ENCODE measurements at places on chromosomes 4 and X.

DNA sequence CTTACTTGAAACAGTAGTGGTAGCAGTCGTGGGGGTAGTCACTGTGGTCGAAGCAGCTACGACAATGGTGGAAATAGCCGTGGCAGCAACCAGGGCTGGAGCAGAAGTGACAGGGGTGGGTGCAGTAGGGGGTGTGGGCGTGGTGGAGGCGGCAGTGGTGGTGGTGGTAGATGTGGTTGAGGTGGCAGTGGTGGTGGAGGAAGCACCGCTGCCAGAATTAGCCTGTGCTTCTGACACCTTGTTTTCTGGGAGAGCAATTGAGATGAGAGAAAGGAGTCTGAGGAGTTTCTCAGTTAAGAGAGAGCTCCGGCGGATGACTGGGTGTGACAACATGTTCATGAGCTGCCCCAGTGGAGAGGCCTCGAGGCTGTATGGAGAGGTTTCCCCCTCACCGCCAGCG lies 113.5 kb upstream of the HSD17B10 start:
- H3K27me3 ChIP-seq, result no peaks in the 10 kb centered on the region
- DNase-seq, result no peak
- H3K36me3 ChIP-seq, result no peaks in the 10 kb centered on the region
- H3K4me3 ChIP-seq, result no peak overlapping the region
- no peaks in the 10 kb centered on the region for H3K4me1 ChIP-seq
- no peak overlapping the region for H3K27ac ChIP-seq

GRCh38 chrX:42714981-42715700 lies 62.8 kb downstream of the PPP1R2C start:
- DNase-seq, result peak; percentile 7
- H3K27ac ChIP-seq, result no peak overlapping the region
- no peaks in the 10 kb centered on the region for H3K36me3 ChIP-seq
- no peak overlapping the region for H3K4me3 ChIP-seq
- peaks cover 10% of the 10 kb centered on the region for H3K4me1 ChIP-seq

DNA sequence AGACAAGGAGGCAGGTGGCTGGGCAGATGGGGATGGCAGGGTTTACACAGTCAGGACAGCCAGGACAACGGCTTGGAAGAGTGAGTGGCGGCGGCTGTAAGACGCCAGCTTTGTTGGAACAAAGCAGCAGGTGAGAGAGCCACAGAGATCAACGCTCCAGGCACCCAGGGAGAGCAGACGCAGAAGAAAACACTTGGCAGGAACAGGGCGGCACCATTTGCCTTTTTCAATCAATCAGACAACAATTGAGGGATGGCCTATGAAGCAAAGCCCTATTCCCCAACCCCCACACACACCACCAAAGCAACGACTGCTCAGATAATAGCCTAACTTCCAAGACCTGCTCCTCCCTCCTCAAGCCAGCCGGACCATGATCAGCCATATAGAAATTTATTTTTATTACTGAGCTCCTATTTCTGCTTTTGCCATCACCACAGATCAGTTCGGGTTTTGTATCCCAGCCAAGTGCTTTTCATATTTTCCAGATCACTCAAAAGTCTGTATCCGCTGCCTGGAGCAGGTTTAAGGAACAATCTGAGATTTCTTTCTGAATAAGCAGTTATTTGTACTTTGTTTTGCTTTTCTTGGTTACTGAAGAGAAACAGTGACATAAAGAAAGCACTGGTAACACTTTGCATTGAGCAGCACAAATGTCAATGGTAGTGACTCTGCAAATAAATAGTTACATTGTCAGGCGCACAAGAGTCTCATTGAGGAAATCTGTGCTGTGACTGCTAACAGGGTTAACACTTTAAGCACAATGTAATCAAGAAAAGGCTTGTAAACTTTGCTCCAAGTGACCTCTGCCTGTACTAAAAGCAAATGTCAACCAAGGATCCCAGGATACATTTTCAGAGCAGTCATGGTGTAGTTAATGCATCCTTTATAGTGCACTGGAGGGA lies 81.8 kb upstream of the RBPJ start:
- no peak overlapping the region for H3K4me3 ChIP-seq
- peaks cover 2% of the 10 kb centered on the region for H3K36me3 ChIP-seq
- H3K27ac ChIP-seq, result no peak overlapping the region
- peaks cover 10% of the 10 kb centered on the region for H3K27me3 ChIP-seq
- no peak for DNase-seq

- H3K36me3 ChIP-seq, result no peaks in the 10 kb centered on the region
- no peak for DNase-seq
- no peak overlapping the region for H3K27ac ChIP-seq
Measured at GRCh38 chrX:54248309-54248708, 65.3 kb upstream of the FAM120C start.

- no peak overlapping the region for H3K4me3 ChIP-seq
- no peak overlapping the region for H3K27ac ChIP-seq
- no peaks in the 10 kb centered on the region for H3K4me1 ChIP-seq
- H3K27me3 ChIP-seq, result peaks cover 10% of the 10 kb centered on the region
- no peaks in the 10 kb centered on the region for H3K36me3 ChIP-seq
Measured at GRCh38 chr4:119615068-119615719, 13.4 kb downstream of the PDE5A start.

DNA sequence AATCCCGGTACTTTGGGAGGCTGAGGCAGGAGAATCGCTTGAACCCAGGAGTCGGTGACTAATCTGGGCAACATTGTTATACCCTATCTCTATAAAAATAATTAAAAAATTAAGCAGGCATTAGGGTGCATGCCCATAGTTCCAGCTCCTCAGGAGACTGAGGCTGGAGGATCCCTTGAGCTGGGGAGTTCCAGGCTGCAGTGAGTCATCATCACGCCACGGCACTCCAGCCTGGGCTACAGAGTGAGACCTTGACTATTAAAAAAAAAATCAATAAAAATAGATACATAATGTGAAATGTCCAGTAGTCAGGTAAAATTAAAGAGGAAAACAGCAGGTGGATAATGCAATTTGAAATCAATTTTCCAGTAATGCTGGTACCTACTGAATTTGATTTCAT lies 14.6 kb downstream of the ADGRL3 start:
- DNase-seq, result no peak
- H3K36me3 ChIP-seq, result no peaks in the 10 kb centered on the region
- H3K27ac ChIP-seq, result no peak overlapping the region
- no peak overlapping the region for H3K4me3 ChIP-seq
- H3K27me3 ChIP-seq, result no peaks in the 10 kb centered on the region
- no peaks in the 10 kb centered on the region for H3K4me1 ChIP-seq

DNA sequence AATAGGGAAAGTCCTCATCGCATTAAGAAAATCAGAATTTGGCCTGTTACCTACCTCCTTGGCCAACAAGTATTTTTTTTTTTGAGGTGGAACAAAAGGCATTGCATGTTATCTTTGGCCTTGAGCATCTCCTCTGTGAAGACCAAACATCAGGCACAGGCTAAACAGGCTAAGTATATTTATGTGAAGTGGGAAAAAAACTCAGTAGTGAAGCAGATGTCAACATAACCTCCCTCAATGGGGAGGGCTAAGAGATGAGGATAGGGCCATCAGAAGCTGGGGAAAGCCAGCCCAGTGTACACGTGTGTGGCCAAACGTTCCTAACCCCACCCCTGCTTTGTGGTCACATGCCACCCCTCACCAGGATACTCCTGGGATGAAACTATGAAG lies 102.5 kb downstream of the FNIP2 start:
- H3K36me3 ChIP-seq, result peaks cover 16% of the 10 kb centered on the region
- no peak for DNase-seq
- H3K27ac ChIP-seq, result no peak overlapping the region
- H3K4me3 ChIP-seq, result no peak overlapping the region

- H3K4me3 ChIP-seq, result no peak overlapping the region
- no peak for DNase-seq
- no peaks in the 10 kb centered on the region for H3K4me1 ChIP-seq
- no peak overlapping the region for H3K27ac ChIP-seq
- no peaks in the 10 kb centered on the region for H3K27me3 ChIP-seq
- no peaks in the 10 kb centered on the region for H3K36me3 ChIP-seq
Measured at GRCh38 chr4:22187203-22187820, 238.7 kb upstream of the KCNIP4 start.

- DNase-seq, result no peak
Measured at GRCh38 chr4:82473621-82474164, 43.3 kb downstream of the ENOPH1 start.

DNA sequence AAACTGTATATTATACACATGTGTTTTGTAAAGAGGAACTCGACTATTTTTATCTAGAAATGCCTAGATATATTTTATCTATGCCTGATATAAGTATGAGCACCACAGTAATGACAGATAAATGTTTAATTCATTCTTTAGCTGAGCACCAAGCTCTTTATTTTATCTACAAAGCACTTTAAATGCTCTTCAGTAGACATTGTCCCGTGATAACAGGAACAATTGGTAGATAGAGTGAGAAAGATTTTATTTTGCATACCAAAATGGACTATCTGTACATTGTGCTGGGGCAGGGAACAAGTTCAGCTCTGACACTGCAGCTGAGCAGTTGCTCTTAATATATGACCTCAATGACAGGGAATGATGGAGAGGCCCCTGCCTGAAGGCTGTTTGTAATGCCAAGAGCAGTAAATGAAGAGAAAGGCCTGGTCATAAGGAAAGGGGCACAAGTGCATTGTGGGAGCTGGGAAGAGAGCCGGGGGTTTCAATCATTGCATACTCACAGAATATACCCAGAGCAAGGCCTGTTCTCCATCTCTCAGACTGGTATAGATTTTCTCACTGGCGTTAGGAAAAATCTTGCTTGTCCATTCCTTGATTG lies 57.3 kb downstream of the SEPTIN11 start:
- DNase-seq, result no peak
- H3K27me3 ChIP-seq, result no peaks in the 10 kb centered on the region
- peak overlapping the region; percentile 79 for H3K4me3 ChIP-seq

- H3K36me3 ChIP-seq, result no peaks in the 10 kb centered on the region
- peaks cover 6% of the 10 kb centered on the region for H3K27me3 ChIP-seq
- H3K4me1 ChIP-seq, result no peaks in the 10 kb centered on the region
- no peak for DNase-seq
- no peak overlapping the region for H3K4me3 ChIP-seq
Measured at GRCh38 chr4:154320521-154320920, 171.1 kb downstream of the DCHS2 start.

GRCh38 chr4:68175562-68176155 lies 46.0 kb upstream of the TMPRSS11F start:
- peaks cover 29% of the 10 kb centered on the region for H3K27me3 ChIP-seq
- H3K27ac ChIP-seq, result no peak overlapping the region
- no peak for DNase-seq
- H3K4me3 ChIP-seq, result no peak overlapping the region

- H3K36me3 ChIP-seq, result peaks cover 5% of the 10 kb centered on the region
- peaks cover 4% of the 10 kb centered on the region for H3K4me1 ChIP-seq
- DNase-seq, result no peak
- no peak overlapping the region for H3K27ac ChIP-seq
- no peaks in the 10 kb centered on the region for H3K27me3 ChIP-seq
Measured at GRCh38 chr4:173432430-173432829, 33.5 kb upstream of the SCRG1 start.

DNA sequence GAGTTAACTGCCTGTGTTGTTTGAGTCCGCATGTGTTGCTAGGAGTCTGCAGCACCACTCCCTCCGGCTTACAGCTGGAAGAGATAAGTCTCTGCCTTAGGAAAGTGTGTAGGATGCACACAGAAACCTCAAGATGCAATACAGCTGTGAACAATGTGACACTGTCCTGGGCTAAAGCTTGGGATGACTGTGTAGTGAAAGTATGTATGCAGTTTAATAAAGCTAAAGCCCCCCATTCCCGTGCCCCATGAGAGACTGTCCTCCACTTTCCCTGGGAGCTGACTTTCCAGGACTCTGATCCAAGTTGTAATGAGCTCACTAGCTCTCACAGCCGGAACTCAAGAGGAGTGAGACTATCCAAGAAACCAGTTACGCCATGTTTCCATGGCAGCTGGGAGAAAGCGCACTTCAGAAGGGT lies 156.6 kb upstream of the FTHL17 start:
- no peaks in the 10 kb centered on the region for H3K27me3 ChIP-seq
- DNase-seq, result no peak
- H3K27ac ChIP-seq, result no peak overlapping the region
- no peak overlapping the region for H3K4me3 ChIP-seq

- no peak for DNase-seq
- H3K4me1 ChIP-seq, result no peaks in the 10 kb centered on the region
- no peaks in the 10 kb centered on the region for H3K36me3 ChIP-seq
Measured at GRCh38 chr4:24265989-24266388, 318.4 kb downstream of the DHX15 start.

DNA sequence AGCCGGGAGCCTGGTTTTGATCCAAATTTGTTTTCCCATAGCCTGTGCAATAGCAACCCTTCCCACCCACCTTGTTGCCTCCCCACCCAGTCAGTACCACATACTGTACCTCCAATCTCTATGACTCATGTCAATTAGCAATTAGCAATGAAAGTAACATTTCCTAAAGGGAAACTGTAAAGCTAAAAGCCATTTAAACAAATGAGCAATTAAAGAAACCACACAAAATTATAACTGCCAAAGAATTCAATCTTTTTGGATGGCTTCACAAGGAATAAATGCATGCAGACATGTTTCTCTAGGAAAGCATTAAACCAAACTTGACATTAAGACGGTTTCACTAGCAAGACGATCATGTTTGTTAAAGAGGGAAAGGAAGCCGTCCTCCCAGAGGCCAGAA lies 169.0 kb upstream of the MAP3K15 start:
- DNase-seq, result no peak
- H3K4me1 ChIP-seq, result peaks cover 45% of the 10 kb centered on the region
- H3K36me3 ChIP-seq, result peaks cover 7% of the 10 kb centered on the region

- no peak overlapping the region for H3K4me3 ChIP-seq
- no peaks in the 10 kb centered on the region for H3K4me1 ChIP-seq
- peaks cover 11% of the 10 kb centered on the region for H3K27me3 ChIP-seq
- DNase-seq, result no peak
Measured at GRCh38 chr4:77347351-77347966, 190.5 kb downstream of the CCNG2 start.

- H3K27me3 ChIP-seq, result no peaks in the 10 kb centered on the region
- no peaks in the 10 kb centered on the region for H3K4me1 ChIP-seq
- no peak overlapping the region for H3K27ac ChIP-seq
- no peaks in the 10 kb centered on the region for H3K36me3 ChIP-seq
- no peak for DNase-seq
Measured at GRCh38 chr4:104365618-104366017, 129.1 kb downstream of the CXXC4 start.

- H3K27ac ChIP-seq, result no peak overlapping the region
- H3K36me3 ChIP-seq, result peaks cover 11% of the 10 kb centered on the region
- no peak overlapping the region for H3K4me3 ChIP-seq
- no peak for DNase-seq
Measured at GRCh38 chr4:26724534-26724933, 136.1 kb upstream of the STIM2 start.

DNA sequence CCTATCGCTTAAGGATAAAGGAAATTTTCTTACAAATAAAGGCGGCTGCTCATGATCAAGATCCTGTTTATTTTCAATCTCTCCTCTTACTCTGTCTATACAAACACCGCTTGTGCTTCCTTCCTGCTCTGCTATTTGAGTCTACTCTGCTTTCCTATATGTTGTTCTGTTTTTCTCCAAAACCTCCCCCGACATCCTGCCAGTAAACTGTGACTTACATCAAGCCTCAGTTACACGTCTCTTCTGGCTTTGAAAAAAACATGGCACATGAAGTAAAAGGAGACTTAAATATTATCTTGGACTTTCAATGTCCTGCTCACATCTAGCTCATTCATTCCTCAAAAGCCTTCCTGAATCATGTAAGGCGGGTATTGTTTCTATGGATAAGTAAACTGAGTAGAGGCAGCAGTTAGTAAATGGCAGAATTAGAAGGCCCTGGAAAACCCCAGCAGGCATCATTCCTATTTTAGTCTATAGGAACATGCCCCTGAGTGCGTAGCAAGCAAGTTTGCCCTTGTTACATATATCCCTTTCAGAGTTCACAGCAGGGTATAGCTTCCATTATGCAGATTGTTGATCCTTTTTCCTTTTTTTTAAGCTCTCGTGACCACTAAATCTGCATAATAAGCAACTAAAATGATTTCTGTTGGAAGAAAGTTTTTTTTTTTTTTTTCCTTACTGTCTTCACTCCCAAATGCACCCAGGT lies 280.1 kb downstream of the RAPGEF2 start:
- no peak overlapping the region for H3K27ac ChIP-seq
- peaks cover 3% of the 10 kb centered on the region for H3K36me3 ChIP-seq
- DNase-seq, result no peak
- H3K4me3 ChIP-seq, result no peak overlapping the region
- no peaks in the 10 kb centered on the region for H3K4me1 ChIP-seq
